ENCODE measurements at places on chromosomes 2 and 18.
A peak's percentile ranks its signal among the peaks of the same experiment; 100 is the strongest.

DNA sequence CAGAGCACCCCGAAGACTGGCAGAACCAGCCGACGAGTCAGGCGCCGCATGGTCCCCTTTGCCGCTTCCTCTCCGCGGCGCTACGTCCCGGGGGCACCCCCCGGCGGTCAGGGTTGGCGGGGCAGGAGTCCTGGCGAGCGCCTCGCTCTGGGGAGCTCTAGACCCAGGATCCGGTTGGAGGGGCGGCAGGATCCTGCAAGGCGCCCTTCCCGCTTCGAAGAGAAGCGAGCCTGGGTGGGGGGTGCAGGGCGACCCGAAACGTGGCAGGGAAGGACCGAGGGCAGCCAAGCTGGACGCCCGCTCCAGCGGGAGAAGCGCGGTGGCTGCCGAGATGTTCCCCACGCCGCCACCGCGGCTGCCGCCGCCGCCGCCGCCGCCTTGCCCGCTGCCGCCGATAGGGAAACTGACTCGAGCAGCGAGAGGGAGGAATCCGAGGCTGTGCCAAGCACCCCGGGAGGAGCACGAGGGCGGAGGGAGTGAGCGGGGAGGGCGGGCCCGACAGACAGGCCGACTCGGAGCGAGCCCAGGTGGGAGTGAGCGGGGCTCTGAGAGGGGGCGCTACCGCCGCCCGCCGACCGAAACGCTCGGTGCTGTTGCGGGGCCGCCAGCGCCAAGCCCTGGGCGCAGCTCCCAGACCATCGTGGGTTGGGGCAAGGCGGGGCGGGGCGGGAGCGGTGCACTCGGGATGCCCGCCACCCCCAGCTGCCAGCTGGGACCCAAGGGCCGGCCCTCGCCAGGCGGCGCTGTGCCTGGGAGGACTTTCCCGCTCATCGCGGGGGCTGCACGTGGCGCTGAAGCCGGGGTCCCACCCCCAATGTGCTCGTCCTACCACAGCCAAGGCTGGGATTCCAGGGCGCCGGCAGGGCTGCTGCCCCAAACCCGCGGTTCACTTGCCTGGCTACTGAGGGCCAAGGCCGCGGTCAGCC is at the start of gene GALNT14:
Gene GALNT14, minus strand, starts transcription at position 404 of the 926 bp plus-strand sequence. Its CDS starts 354 bp downstream, at position 50.
- DNase-seq = peak; percentile 73

DNA sequence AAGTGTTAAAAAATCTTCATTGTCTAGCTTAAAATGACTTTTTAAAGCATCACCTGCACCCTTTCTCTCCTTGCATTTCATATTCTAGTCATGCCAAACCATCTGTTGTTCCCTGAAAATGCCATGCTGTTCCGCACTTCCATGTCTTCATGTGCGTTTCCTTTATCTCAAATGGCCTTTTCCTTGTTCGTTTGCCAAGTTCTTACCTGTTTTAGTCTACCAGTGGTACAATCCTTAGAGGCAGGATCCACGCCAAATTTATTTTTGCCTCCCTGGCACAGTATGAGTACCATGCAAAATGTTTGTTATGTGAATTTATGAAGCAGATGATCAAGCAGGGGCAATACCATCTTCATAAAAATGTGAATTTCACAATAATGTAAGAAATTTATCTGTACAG is 37.0 kb downstream of the TMEFF2 start:
- DNase-seq = no peak

GRCh38 chr2:186348200-186348599 is 137.9 kb upstream of the ZC3H15 start:
- no peak for DNase-seq

GRCh38 chr18:51890762-51891161 is 449.2 kb upstream of the DCC start:
- no peak for DNase-seq

- DNase-seq = peak; percentile 16
Observed at GRCh38 chr2:167595839-167596471, 651.4 kb downstream of the STK39 start.

- DNase-seq = no peak
Observed at GRCh38 chr2:54941248-54941984, 108.8 kb downstream of the RTN4 start.

DNA sequence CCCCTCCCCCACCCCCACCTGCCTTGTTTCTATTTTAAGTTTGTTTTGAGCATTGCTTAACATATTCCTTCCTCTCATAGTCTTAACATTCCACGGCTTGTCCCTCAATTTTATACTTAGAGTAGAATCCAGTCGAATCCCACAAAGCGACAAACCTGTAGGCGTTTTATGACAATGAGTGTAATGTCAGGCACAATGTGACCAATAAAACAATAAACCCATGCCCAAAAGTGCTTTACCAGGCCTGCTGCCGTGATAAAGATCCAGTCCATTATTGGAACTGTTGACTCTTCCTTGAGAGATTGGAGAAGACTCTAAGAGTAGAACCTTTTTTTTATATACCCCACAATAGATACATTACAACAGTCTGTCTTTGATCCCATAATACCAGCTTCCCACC is 6.2 kb upstream of the MRO start:
- DNase-seq = no peak

DNA sequence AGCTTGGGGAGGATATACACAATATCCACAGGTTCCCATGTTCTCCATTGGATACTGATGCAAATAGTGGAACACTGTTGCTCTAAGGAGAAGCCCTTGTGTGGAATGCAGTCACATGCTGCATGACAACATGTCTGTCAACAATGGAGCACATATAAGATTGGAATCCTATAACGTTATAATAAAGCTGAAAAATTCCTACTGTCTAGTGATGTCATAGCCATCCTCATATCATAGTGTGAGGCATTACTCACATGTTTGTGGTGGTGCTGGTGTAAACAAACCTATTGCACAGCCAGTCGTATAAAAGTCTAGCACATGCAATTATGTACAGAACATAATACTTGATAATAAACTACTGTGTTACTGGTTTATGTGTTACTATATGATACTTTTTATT is 394.7 kb downstream of the FBXO15 start:
- no peak for DNase-seq

DNA sequence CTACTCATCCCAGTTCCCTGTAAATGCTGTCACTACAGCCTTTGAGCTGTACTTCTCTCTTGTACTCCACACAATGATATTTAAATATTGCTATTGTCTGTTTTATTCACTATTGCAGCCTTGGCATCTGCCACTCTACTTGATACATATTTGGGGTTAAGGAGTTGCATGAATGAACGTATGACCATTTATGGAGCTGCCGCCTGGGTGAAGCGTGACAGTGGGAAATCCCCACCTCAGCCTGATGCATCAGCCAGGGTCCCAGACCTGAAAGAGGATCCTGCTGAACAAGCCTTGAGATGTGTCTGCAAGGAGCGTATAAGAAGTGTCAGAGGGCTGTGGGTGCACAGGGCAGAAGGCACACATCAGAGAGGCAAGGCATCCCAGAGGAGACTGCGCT is 39.1 kb downstream of the MRPL35 start:
- no peak for DNase-seq

- no peak for DNase-seq
Observed at GRCh38 chr2:15661295-15661569, 69.6 kb downstream of the DDX1 start.

GRCh38 chr2:137938204-137938603 is 26.1 kb upstream of the HNMT start:
- DNase-seq = no peak

DNA sequence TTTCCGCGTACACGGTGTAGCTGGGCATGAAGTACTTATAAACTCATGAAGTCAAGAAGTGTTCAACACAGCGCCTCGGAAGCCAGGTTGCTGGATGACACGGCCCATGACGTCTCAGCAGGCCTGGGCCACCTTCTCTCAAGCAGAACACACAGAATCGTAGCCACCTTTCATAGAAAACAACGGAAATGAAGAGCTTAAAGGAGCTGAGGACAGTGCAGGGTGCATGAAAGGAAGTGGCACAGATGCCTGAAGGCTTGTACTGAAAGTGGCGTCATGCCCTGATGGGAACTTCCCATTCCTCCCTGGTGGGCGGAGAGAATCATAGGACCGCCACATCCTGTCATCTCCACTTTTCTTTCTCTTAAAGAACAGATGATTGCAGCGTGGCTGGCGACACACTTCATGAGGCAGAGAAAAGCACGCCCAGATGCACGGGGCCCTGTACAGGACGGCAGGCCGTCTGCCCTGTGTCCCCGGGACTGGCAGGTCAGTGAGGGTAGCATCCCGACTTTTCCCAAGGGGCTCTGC is 31.1 kb downstream of the HDAC4 start:
- no peak for DNase-seq

DNA sequence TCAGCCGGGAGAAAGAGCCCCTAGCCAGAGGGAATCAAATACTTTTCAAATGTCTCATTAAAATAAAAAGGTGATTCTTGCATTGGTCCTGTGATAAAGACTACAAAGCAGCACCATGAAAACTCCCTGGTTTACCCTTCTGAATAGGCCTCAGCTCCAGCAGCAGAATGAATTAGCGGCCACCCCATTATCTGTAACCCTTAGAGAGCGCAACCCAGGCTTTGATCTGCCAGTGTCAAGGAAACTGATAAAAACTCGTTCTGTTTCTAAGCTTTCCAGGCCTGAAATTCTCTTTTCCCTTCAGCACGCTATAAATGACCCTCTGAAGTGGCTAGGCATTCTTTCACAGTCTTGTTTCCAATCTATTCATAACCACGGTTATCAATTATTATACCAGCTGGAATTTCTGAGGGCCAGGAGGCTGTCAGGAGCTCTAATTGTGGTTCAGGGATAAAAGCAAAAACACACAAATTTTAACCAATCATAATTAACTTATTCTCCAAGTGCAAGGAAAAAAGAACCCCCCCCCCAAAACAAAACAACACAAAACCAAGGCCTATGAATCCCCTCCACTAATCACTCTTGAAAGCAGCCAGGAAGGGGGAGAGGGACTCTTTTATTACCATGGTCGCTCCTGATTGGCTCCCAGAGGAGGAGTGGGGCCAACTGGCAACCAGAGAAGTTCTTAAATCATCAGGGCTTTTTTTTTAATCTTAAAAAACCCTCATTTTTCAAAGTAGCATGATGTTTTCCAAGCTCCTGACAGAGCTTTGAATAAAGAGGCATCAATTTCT is 258.9 kb downstream of the CYRIA start:
- peak; percentile 40 for DNase-seq

- DNase-seq = no peak
Observed at GRCh38 chr2:127594116-127594591, 51.8 kb upstream of the GPR17 start.

DNA sequence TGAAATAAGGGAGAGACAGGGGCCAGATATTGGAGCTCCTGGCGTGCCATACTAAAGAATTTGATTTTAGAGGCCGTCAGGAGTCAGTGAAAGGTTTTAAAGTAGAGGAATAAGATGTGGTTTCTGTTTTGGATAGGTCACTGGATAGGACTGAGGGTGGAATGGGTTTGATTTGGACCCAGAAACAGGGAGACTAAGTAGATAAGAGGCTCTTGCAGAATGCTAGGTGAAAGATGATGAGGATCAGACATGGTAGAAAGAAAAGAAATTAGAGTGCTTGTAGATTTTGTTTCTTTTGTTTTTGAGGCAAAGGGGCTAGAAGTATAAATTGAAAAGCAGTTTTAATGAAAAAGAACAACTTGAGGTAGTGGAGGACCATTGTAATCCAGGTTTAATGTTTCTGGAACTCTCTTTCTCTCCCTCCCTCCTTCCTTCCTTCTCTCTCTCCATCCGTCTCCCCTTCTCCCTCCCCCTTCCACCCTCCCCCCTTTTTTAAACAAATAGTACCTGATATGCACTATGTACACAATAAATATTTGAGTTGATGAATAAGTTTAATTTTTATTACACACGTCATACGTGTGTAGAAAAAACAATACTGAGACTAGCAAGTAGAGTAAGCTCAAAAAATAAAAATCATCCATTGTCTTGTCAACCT is 1.9 kb downstream of the NDUFV2 start:
- no peak for DNase-seq

DNA sequence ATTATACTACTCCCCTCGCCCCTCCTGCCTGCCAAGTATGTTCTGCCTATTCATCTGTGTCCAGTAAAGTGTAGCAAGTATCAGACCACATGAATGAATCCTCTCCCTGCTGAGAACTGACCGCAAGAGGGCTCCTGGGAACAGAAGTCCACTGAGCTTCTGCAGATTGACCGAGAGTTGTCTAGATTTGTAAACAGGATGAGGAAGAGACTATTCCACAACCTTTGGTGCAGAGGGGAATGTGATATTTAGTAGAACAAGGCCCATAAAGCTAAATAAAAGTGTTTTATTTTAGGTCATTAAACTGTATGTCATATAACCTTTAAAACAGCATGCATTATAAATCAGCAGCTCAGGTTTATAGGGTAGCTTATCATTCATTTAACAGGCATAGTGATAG is 377.0 kb downstream of the DCC start:
- no peak for DNase-seq

- no peak for DNase-seq
Observed at GRCh38 chr2:39881494-39881893, 102.4 kb upstream of the THUMPD2 start.

DNA sequence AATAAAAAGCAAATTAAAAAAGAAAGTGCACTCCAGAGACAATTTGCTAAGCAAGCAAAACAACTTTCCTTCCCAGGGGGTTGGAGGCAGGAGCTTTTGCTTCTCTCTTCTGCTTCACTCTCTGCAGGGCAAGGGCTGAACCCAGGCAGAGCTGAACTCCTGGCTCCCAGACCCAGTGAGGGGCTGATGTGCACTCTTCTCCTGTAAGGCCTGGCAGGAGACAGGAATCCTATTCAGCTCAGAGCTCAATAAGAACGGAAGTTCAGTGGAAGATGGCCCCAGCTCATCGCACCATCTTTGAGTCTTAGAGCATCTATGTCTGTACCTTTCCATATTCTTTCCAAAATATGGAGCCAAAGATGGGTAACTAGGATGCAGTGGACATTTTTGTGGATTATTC is 29.1 kb downstream of the CIB4 start:
- no peak for DNase-seq

DNA sequence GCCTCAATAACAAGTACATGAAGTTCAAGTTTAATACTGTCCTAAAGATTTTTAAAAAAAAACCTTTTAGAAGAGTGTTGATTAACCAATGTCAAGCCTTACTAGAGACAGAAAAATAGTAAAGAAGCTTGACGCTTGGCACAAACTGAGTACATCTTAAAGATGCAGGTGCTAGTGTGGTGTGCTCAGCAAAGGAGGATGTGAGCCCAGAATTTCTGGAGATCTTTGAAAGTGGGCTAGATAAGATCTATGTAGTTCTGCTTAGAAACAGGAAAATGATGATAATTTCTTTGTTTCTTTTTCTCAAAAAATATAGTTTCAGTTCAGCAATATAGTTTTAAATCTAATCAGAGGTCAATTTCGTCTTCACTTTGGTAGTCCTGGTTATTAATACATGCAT is 118.3 kb upstream of the KLHL14 start:
- DNase-seq = no peak

GRCh38 chr18:63138436-63139340 is 180.9 kb downstream of the BCL2 start:
- peak; percentile 62 for DNase-seq

- DNase-seq = peak; percentile 14
Observed at GRCh38 chr2:21245565-21245964, 121.8 kb downstream of the TDRD15 start.

GRCh38 chr2:186588940-186589611 is 780 bp upstream of the ITGAV start:
- no peak for DNase-seq

GRCh38 chr2:207255565-207256470 is 90.1 kb upstream of the KLF7 start:
- peak; percentile 78 for DNase-seq

Data from hematopoietic multipotent progenitor cell treated with erythropoietin and hydrocortisone succinate and interleukin-3 and kit ligand, for 6 days (in vitro differentiated cells).